Epithelial cell of proximal tubule (primary cell): ENCODE measurements at places on chromosomes 11 and 22. TPM values are rescaled to one million over a fixed set of nuclear protein-coding genes. Genes with fewer than 3 reads are reported as not detected.

The POLR2F gene
- 136 and 147 TPM in 2 replicates for total RNA-seq

The DDX25 gene
- 0.14 TPM in 1 of 2 replicates, not detected in the other for total RNA-seq

The C11orf87 gene
- not detected in 2 replicates for total RNA-seq

The OR51B2 gene
- total RNA-seq = not detected in 2 replicates

The DDIAS gene
- total RNA-seq = 7.1 and 14.6 TPM in 2 replicates

The SPDYC gene
- not detected in 2 replicates for total RNA-seq

The SMCO4 gene
- total RNA-seq = 20.0 and 48.1 TPM in 2 replicates

The ZBTB44 gene
- 13.5 and 14.8 TPM in 2 replicates for total RNA-seq

The GTPBP1 gene
- 27.8 and 36.2 TPM in 2 replicates for total RNA-seq

The HEPN1 gene
- not detected in 2 replicates for total RNA-seq

The SCN3B gene
- 0.07 and 0.23 TPM in 2 replicates for total RNA-seq

DNA sequence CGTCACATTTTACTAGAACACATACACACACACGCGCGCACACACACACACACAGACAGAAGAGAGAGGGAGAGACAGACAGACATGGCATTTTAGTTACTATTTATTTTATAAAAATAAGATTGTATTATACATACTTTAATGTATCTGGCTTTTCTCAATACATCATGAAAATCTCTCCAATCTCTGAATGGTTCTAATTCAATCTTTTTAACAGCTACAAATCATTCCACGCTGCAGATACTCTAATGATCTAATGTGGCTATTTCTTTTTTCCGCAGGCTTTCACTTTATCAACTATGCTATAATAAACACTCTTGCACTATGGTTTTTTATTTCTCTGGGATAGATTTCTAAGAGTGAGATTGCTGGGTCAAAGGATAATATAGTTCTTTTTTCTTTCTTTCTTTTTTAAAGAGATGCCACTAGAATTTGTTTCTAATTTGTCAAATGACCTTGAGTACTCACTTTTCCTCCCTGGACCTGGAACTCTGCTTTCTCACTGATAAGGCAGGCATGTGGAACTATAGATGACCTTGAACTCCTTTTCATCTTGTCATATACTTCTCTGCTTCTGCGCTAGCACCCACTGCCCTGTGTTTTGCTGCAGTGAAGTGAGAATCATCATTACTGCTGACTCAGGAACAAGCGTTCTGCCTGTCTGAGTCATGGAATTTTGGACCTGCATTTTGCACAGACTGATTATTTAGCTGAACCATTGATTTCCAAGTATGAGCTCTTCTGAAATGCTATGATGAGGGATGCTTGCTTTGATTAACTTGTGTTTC lies 4.9 kb upstream of the SLC6A5 start:
- no peak for DNase-seq

DNA sequence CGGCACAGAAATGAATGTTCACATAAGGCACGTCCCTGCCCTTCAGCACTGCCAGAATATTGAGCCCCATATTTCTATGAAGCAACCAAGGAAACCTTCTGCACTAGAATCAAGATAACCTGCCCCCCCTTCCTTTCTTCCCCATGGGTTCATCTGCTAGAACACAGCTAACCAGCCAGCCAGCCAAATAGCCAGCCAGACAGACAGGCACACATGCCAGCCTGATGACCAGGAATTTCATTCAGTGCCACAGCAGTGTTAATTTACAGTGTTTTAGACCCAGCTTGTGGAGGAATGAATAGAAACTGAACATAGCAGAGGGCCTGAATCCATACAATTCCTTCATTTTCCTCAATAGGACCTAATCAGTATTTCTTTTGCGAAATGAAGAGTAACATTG lies 57.0 kb downstream of the TENM4 start:
- no peak for DNase-seq

DNA sequence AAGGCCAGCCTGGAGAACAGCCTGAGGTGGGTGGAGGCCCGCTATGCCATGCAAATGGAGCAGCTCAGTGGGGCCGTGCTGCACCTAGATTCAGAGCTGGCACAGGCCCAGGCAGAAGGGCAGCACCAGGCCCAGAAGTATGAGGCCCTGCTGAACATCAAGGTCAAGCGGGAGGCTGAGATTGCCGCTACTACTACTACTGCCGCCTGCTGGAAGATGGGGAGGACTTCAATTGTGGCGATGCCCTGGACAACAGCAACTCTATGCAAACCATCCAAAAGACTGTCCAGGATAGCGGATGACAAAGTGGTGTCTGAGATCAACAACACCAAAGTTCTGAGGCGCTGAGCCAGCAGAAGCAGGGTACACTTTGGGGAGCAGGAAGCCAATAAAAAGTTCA lies 3.1 kb upstream of the TMEM218 start:
- DNase-seq = no peak

DNA sequence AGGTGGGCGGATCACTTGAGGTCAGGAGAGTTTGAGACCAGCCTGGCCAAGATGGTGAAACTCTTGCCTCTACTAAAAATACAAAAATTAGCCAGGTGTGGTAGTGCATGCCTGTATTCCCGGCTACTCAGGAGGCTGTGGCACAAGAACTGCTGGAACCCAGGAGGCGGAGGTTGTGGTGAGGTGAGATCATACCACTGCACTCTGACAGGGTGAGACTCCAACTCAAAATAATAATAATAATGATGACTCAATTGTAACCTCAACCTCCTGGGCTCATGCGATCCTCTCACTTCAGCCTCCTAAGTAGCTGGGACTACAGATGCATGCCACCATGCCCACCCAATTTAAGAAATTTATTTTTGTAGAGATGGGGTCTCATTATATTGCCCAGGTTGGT lies 15.6 kb upstream of the CHRNA10 start:
- no peak for DNase-seq

DNA sequence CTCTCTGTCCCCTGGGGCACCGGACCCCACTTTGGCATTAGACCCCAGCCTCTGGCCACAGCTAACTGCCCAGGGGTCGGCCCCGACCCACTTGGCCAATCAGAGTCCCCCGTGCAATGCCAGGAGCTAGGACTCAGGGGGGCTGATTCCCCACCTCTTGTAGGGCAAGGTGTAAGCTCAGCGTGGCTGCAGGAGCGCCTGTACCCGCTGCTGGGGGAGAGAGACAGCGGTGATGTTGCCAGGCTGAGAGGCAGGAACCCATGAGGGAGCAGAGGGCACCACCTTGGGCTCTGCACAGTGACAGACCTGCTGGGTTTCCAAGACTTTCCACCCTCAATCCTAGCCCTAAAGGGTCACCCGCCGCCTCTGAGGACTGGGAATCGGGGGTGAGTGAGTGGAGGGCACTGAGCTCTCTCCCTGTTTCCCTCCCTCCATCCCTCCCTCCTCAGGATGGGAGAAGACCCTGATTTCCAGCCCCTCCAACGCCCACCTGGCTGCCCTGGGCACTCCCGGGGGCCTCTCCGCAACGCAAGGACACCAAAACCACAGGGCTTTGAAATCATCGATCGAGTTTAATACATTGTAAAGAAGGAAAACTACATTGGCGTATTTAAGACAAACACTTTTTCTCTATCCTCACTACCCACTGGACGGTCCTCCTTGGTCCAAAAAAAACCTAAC lies 128.4 kb downstream of the ARHGAP8 start:
- DNase-seq = no peak

- DNase-seq = no peak
Measured at GRCh38 chr11:32836946-32837345, 7.2 kb downstream of the PRRG4 start.

GRCh38 chr11:65555693-65556231 lies 2.4 kb downstream of the LTBP3 start:
- DNase-seq = no peak

- no peak for DNase-seq
Measured at GRCh38 chr11:19290356-19290755, 49.6 kb upstream of the E2F8 start.

DNA sequence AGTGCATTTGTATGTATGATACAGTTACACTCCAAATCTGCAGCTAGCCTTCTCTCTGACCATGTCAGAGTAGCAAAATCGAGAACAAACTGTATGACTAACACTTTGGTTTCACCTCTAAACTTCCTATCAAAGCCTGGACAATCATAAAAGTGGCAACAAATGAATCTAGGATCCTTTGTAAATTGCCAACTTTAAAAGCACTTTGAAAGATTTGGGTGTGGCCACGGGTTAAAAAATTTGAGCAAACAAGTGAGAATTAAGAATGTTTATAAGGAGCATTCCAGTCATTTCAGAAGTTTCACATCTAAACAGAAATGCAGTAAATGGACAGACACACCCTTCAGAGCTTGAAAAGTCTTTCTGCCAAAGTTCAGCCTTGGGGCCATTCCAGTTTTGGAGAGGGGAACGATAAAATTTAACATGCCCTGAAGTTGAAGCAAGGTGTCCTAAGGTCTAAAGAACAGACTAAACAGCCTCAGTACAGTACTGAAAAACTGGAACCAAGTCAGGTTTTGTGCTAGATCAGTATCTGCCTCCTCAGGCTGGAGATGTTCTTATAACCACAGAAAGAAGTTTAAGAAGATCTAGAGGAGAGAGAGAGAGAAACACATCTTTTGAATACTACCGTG lies 181.9 kb upstream of the BDNF start:
- DNase-seq = no peak

DNA sequence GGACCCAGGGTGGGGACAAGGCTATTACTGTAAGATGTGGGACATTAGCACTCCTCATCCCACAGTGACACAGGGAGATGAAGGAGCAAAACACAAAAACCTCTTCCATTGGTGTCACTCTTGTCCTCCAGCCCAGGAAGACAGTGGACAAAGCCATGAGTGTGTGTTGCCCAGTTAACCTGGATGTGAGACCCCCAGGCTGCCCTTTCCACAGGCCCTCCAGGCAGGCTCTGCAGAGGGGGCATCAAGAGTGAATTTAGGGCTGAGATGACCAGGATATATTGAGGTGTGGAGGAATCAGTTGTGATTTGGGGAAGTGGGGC lies 111.3 kb downstream of the GGTLC2 start:
- no peak for DNase-seq

- no peak for DNase-seq
Measured at GRCh38 chr11:84648471-84648870, 978.7 kb downstream of the DLG2 start.

GRCh38 chr11:31655483-31655882 lies 145.9 kb downstream of the ELP4 start:
- DNase-seq = peak; percentile 99

- no peak for DNase-seq
Measured at GRCh38 chr22:29581799-29582198, 886 bp upstream of the NIPSNAP1 start.

- DNase-seq = no peak
Measured at GRCh38 chr11:107018219-107018901, at the start of gene GUCY1A2. TSS of gene GUCY1A2 (minus strand) at chr11:107018476. CDS start at chr11:107018055, 421 bp downstream.

DNA sequence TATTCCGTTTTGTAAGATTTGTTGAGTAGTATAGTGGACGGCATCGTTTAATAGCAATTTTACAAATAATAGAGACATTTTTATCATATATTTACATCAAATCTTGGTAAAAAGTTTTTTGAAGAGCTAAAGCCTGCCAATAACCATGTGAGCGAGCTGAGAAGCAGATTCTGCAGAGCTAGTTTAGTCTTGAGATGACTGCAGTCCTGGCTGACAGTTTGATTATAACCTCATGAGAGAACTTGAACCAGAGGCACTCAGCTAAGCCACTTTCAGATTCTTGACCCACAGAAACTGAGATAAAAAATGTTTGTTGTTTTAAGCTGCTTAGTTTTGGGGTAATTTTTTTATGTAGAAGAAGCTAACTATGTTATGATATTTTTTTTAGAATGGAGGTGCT lies 78.9 kb downstream of the PDE3B start:
- no peak for DNase-seq

DNA sequence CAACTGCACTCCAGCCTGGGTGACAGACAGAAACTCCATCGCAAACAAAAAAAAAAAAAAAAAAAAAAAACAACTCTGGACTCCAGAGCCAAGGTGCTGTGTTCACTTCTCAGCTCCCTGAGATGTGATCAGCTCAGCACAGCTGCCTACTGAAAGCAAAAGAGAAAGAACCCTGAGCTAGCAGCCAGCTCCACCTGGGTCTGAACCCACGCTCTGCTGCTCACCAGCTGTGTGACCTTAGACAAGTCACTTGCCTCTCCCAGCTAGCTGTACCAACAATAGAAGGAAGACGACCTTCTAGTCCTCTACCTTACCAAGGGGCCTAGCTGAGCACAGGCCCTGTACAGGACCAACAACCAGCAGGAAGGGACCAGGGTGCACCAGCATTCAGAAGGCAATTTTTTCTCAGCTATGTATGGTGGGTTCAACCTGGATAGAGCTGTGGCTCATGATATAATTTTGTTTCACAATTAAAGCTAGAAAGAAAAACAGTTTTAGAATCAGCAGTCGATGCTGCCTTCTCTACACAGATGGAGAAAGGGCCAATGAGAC lies 3.8 kb downstream of the DGCR2 start:
- no peak for DNase-seq

GRCh38 chr11:65844231-65844872 lies 10.6 kb downstream of the SNX32 start:
- DNase-seq = no peak
